ENCODE measurements at places on chromosomes 3 and 15. TPM values are rescaled to one million over a fixed set of nuclear protein-coding genes. Genes with fewer than 3 reads are reported as not detected.

DNA sequence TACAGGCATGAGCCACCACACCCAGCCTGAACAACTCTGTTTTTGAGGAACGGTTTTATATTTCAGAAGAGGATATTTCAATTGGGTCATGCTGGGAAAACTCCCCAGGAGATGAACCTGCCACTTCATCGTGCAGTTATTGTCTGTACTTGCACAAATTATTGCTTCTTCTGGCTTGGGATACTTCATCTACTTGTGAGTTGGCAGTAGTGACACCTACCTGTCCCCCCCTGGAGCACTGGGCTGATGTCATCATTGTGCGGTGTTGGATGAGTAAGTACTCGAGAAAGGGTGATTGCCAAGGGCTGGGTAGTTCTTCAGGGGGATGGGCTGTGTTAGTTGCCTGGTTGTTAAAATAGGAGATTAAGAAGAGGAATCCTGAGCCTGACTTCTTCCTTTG, 85.1 kb upstream of the SAMMSON start:
- no peaks in the 10 kb centered on the region for H3K36me3 ChIP-seq
- H3K4me1 ChIP-seq = no peaks in the 10 kb centered on the region
- DNase-seq = no peak
- no peak overlapping the region for H3K4me3 ChIP-seq

DNA sequence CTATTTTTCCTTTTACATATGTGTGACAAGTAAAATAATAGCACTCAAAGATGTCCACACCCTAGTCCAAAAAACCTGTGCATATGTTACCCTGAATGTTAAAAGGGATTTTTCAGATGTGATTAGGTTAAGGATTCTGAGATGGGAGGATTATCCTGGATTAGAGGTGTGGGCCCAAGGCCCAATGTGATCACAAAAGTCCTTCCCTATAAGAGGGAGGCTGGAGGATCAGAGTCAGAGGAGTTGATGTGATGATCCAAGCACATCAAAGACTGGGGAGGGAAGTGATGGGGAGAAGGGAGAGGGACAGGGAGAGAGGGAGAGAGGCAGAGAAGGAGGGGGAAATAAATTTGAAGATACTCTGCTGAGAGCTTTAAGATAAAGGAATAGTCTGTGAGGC, 512.6 kb downstream of the PLOD2 start:
- H3K27ac ChIP-seq = no peak overlapping the region
- H3K27me3 ChIP-seq = no peaks in the 10 kb centered on the region
- no peak for DNase-seq
- no peaks in the 10 kb centered on the region for H3K36me3 ChIP-seq

GRCh38 chr15:39539466-39539865, 41.4 kb upstream of the THBS1 start:
- H3K36me3 ChIP-seq = no peaks in the 10 kb centered on the region
- no peak overlapping the region for H3K4me3 ChIP-seq
- H3K4me1 ChIP-seq = no peaks in the 10 kb centered on the region
- H3K27me3 ChIP-seq = no peaks in the 10 kb centered on the region

GRCh38 chr15:36903922-36904556, 196.3 kb downstream of the MEIS2 start:
- no peak overlapping the region for H3K27ac ChIP-seq
- no peaks in the 10 kb centered on the region for H3K27me3 ChIP-seq
- H3K4me1 ChIP-seq = no peaks in the 10 kb centered on the region
- H3K4me3 ChIP-seq = no peak overlapping the region

- H3K27me3 ChIP-seq = no peaks in the 10 kb centered on the region
- no peak overlapping the region for H3K4me3 ChIP-seq
- H3K4me1 ChIP-seq = no peaks in the 10 kb centered on the region
- no peak overlapping the region for H3K27ac ChIP-seq
- peaks cover 12% of the 10 kb centered on the region for H3K36me3 ChIP-seq
These were observed 29.0 kb downstream of the ACAD11 start for GRCh38 chr3:132630612-132631011.

DNA sequence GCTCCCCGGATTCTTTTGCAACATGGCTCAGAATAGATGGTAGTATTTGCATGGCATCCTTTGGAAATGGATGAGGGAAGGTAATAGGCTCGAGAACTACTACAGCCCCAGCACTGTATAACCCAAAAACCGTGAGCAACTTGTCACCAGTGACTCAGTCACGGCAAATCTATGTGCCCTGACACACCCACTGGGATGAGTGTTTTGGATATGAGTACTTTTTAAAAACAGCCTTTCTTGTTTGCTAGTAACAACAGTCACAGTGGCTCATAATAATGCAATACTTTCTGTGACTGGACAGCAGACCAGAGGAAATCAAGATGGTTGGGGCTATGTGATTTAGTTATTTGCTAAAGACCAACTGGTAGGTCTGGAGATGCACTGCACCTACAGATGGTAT, 299.6 kb downstream of the ULK4 start:
- H3K4me3 ChIP-seq = no peak overlapping the region
- H3K36me3 ChIP-seq = no peaks in the 10 kb centered on the region
- DNase-seq = no peak
- H3K4me1 ChIP-seq = no peaks in the 10 kb centered on the region
- no peak overlapping the region for H3K27ac ChIP-seq

- no peaks in the 10 kb centered on the region for H3K27me3 ChIP-seq
- no peak for DNase-seq
- no peak overlapping the region for H3K27ac ChIP-seq
- H3K4me1 ChIP-seq = no peaks in the 10 kb centered on the region
- H3K36me3 ChIP-seq = peaks cover 15% of the 10 kb centered on the region
These were observed 33.7 kb upstream of the BCL2L10 start for GRCh38 chr15:52146261-52146660.

DNA sequence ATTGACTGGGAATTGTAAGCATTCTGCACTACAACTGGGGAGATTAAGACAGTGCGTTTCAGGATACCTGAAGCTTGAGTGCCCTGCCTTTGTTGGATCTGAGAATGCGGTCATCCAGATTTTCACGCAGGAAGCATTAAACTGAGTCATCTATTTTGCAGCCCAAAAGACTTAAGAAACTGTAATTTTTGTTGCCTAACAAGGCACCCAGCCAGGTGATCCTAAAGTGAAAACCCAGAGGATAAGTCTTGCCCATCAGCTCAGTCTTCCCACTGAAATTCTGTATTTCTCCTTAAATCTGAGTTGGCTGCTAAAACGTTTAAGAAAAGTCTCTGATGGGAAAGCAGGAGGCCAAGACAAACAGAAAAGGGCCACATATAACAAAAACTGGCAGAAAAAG, 242.5 kb upstream of the TMCO5A start:
- no peaks in the 10 kb centered on the region for H3K4me1 ChIP-seq
- no peak overlapping the region for H3K27ac ChIP-seq
- H3K27me3 ChIP-seq = no peaks in the 10 kb centered on the region

DNA sequence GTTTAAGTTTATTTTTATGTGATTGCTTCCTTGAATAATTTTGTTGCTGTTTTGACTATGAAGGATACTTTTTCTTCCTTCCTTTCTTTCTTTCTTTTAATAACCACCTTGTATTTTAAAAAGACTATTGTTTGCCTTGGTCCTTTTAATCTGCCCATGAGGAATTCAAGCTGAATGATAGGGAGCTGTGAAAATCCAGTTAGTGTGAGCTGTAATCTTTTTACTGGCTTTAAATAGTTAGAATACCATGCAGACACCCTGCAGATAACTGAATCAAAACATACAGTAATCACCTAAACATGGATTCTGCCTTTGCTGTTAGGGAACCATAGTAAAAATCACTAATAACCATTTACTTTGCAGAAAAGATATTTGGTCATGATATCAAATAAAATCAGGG, 110.7 kb downstream of the RSRC1 start:
- H3K4me1 ChIP-seq = no peaks in the 10 kb centered on the region
- no peaks in the 10 kb centered on the region for H3K27me3 ChIP-seq
- no peaks in the 10 kb centered on the region for H3K36me3 ChIP-seq
- H3K4me3 ChIP-seq = no peak overlapping the region

DNA sequence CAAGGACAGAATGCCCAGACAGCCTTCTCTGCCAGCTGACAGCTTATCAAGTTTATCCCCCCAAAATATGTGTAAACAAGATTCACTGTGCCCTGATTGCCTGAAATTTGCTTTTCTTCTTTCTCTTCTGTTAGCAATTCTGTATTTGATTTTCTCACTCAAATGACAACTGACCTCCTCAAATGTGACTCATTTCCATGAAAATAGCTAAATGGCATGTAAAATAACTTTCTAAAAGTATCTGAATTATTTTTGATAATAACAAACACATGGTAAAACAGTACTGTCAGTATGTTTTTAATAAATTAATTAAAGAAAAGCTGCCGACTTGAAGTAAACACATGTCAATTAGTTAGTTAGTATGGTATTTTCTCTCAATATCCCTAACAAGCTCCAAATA, 202.3 kb upstream of the STAC start:
- DNase-seq = no peak
- H3K27me3 ChIP-seq = no peaks in the 10 kb centered on the region
- no peaks in the 10 kb centered on the region for H3K4me1 ChIP-seq
- H3K4me3 ChIP-seq = no peak overlapping the region
- H3K36me3 ChIP-seq = no peaks in the 10 kb centered on the region
- no peak overlapping the region for H3K27ac ChIP-seq

DNA sequence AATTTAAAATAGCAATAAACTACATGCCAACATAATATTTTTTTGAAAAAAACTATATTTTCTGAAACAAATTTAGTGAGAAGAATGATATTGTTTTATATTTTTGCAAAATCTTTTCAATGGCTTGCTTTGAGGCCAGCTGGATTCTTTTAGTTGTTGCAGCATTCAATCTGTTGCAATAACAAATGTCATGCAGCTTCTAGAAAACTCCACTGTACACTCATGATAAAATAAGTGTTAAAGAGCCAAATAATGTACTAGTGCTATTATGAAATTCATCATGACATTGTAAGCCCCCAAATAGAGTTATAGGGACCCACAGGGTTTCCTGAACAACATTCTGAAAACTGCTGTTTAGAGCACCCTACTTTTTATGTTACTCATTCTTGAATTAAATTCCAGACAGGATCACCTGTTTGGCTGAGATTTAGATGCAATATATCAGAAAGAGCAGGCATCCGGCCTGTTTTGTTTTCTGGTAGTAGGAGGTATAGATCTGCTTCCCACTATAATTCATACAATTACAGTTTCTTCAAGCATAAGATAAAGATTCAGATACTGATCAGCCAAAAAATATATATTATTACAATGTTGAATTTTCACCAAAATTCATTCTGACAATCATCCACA, 703.0 kb upstream of the ZNF385D start:
- H3K36me3 ChIP-seq = no peaks in the 10 kb centered on the region
- H3K27me3 ChIP-seq = no peaks in the 10 kb centered on the region
- H3K4me3 ChIP-seq = no peak overlapping the region
- no peaks in the 10 kb centered on the region for H3K4me1 ChIP-seq
- no peak for DNase-seq

DNA sequence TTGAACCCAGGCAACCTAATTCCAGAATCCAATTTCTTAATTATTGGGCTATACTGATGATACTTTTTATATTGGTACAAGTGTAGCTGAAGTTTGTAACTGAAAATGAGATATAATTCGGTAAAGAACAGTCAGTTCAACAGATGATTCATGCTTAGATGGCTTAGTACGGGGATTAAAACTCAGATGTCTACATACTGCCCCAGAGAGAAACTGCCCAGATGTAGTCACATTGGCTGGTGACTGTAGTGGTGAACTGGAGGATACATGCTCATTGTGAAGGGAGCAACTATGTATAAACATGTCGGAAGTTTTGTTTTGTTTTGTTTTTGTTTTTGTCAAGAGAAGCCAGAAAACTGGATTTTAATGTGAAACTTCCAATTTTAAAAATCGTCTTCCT, 179.6 kb downstream of the ADAMTSL3 start:
- H3K4me1 ChIP-seq = no peaks in the 10 kb centered on the region
- no peaks in the 10 kb centered on the region for H3K36me3 ChIP-seq
- no peaks in the 10 kb centered on the region for H3K27me3 ChIP-seq
- DNase-seq = no peak
- no peak overlapping the region for H3K4me3 ChIP-seq
- H3K27ac ChIP-seq = no peak overlapping the region

GRCh38 chr3:31896648-31897433, 84.2 kb downstream of the OSBPL10 start:
- H3K4me1 ChIP-seq = no peaks in the 10 kb centered on the region
- no peak overlapping the region for H3K27ac ChIP-seq
- no peaks in the 10 kb centered on the region for H3K36me3 ChIP-seq
- no peaks in the 10 kb centered on the region for H3K27me3 ChIP-seq
- no peak overlapping the region for H3K4me3 ChIP-seq

DNA sequence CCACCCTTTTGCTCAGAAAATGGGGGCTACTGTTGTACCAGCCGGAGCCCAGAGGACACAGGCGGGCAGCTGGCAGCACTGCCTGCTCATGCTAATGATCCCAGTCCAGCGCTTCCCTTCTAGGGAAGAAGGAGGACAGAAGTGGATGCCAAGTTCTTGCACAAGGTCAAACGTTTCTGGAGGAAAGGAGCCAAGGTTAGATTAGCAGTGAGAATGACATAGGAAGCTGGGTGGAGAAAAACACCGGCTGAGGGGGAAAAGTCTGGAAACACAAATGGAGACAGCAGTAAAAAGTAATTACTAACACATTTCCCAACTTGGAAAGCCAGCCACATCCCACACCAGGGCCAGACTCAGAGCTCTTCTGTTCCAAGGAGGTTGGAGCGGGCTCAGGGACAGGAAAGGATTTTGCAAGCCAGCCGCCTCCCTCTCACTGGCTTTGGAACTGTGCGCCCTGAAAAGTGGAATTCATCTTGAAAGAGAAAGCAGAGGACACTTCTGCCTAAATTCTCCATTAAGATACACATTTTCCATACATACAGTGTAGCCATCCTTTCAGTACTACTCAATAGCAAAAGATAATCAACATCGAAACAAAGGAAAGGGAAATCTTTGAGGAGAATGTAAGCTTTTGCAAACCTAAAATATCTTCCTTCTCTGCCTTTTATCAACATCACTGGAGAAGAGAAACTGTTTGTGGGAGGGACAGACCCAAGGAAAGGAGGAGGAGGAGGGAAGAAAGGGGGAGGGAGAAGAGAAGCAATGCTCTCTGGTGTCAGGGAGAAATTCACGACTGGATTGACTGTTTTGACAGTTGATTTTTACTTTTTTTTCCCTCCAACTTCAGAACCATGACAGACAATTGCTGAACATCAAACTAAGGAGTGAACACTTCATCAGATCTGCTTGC, 133.6 kb downstream of the CD47 start:
- peaks cover 21% of the 10 kb centered on the region for H3K4me1 ChIP-seq
- no peaks in the 10 kb centered on the region for H3K36me3 ChIP-seq
- H3K27me3 ChIP-seq = no peaks in the 10 kb centered on the region
- no peak for DNase-seq
- H3K4me3 ChIP-seq = no peak overlapping the region

The TRIP4 gene
- total RNA-seq = 25.4 TPM

The FOXB1 gene
- total RNA-seq = 0.27 TPM

The ZKSCAN7 gene
- total RNA-seq = 4.0 TPM

The CPOX gene
- 65.7 TPM for total RNA-seq

The MAN2C1 gene
- 557 TPM for total RNA-seq

The CSPG4 gene
- not detected for total RNA-seq

The SYNPR gene
- not detected for total RNA-seq

The GOLGA8B gene
- total RNA-seq = 300 TPM

The GABRR3 gene
- not detected for total RNA-seq

The CHST14 gene
- 11.6 TPM for total RNA-seq

The ITIH1 gene
- not detected for total RNA-seq
